Fibroblast of gingiva (primary cell): ENCODE measurements at places on chromosomes 16 and 17.

DNA sequence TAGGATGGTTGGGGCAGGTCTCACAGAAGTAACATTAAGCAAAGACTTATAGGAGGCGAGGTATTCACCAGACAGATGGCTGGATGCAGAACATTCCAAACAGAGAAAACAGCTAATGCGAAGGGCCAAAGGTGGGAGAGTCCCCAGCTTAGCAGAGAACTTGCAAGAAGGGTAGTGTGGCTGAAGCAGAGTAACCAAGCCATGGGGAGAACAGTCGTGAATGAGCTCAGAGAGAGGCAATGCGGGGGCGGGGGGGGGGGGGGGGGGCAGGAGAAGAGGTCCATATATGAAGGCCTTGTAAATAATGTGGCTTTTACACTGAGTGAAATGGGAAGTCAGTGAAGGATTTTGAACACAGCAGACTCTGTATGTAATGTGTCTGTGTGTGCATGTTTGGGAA, 81.3 kb downstream of the SMG6 start:
- no peak for DNase-seq

DNA sequence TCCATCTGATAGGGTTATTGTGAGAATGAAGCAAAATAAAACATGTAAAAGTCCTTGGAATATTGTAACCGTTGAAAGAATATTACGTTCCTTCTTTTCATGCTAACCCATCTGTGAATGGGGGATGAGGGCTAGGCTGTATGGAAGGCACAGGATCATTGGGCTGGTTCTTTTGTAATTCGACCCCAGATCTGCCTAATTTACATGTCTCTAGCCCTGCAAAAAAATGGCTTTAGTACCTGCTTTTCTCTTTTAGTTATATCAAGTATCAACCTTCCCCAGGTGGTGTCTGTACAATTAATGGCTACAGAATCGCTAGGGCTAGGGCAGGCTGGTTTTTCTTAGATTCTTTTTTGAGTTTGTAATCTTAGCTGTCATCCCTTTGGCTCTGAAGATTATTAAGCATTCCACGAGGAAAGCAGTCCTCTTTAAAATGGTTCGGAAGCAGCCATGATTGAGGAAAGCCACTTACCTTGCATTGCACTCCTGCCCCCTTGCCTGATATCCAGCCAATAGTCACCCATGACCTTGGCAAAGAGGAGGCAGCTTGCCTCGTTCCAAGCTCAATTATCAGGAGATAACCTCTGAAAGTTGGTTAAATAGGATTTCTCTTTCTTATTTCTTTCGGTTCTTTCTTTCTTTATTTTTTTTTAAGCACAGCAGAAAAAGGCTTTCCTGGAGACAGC, 153.9 kb upstream of the ZKSCAN2 start:
- no peak for DNase-seq

DNA sequence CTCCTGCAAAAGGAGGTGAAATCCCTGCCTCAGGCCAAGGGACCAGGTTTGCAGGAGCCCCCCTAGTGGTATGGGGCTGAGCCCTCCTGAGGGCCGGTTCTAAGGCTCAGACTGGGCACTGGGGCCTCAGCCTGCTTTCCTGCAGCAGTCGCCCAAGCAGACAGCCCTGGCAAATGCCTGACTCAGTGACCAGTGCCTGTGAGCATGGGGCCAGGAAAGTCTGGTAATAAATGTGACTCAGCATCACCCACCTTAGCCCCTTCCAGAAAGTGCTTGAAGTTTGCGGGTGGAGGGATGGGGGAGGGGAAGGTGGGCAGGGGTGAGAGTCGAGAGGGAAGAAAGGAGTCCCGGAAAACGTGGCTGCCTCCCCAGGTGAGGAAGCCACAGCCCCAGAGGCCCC, 2.1 kb downstream of the MC1R start:
- DNase-seq: no peak

DNA sequence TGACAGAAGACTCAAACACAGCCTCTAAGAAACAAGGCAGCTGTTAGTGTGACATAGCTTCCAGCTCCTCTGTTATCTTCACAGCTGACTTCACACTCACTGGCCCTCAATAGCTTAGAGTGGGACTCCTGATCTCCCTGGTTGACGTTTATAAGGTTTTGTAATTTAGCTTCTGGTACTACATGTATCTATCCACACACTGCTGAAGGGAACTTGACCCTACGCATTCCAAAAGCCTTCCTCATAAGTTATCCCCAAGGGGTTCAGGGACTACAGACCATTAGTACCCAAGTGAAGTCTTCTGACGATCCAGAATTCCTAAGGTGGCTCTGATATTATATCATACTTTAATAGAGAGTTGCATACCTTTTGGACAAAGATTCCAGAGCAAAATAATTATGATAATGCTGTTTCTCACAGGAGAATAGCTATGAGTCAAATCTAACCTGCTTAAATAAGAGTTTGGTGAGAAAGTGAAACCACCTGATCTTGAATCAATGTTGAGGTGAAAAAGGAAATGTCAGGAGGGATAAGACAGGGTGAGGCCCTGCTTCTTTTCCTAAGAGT, 14.5 kb downstream of the ACACA start:
- DNase-seq: peak; percentile 76

GRCh38 chr17:40346765-40347158, 17.8 kb downstream of the GJD3 start:
- DNase-seq: no peak

DNA sequence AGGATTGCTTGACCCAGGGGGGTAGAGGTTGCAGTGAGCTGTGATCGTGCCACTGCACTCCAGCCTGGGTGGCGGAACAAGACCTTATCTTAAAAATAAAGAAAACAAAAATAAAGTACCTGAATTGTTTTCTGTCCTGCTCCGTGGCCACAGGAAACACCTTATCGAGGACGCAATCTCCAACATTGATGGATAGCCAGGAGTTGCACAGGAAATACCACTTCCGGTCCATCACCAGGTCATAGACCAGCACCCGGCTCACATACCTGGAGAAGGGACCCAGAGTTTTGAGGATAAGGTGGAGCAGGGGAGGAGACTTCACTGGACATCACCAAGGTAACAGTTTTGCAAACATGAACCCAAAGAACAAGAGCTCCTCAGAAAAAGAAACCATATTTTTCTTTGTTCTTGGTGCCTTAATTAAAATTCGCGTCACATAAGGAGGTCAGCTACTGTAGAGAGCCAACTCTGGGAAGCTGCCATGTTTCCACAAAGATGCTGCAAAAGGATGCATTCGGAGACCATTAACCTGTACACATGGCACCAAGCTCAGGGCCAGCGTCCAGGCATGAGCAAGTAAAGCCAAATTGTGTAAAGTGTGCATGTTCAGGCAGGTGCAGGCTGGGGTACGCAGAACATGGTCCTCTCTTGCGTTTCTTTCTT, 55.6 kb upstream of the GCSH start:
- no peak for DNase-seq

DNA sequence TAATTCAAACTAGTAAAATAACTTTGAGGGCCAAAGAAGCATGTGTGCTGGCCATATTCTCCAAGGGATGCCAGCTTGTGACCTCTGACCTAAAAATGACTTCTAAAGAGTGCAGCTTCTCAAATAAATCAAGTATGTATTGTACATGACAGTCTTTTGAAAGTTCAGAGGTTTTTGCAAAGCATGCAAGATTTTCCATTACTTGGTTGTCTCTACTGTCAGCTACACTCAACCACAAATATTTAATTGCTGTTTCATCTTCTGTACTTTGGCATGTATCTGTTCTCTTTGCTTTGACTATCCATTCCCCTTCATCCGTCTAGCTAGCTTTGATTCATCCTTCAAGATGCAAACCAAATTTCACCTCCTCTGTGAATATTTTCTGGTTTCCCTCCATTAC, 121.9 kb upstream of the HS3ST2 start:
- peak; percentile 72 for DNase-seq

DNA sequence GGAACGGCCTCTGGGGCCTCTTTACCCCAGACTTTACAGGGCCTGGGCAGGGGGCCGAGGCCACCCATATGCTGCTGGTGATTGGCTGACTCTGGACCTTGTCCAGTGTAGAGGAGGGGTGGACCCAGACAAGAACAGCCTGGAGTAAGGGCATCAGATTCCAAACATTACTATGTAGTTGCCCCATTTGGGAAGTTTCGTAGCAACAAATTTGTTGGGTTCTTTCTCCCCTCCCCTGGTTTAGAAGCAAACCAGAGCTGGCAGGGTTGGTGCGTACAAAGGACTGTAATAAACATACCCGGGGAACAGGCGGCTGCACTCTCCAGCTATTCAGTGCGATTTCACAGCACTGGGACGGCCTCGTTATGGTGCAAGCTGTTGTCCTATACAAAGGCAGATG, 145.5 kb downstream of the NTN1 start:
- DNase-seq: no peak

- DNase-seq: no peak
Observed at GRCh38 chr16:73565263-73565662, 517.3 kb upstream of the ZFHX3 start.

GRCh38 chr16:27316038-27316680, 2.4 kb downstream of the IL4R start:
- no peak for DNase-seq

DNA sequence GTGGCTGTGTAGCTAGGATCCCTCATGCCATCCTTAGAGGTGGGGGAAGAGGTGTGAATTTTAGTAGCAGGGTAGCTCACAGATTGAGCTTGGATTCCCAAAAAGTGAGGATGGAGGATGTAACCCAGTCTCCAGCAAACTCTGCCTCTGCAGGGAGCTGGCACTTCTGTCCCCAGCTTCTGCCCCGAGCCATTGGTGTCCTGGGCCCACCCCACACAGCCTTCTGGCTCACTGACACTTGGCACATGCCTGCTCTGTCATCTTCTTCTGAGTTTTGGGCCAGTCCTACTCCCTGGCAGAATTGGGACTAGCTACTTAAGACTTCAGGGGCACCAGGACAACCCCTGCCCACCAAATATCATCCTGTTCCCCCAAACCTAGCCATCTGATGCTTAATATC, 2.3 kb downstream of the CACNG5 start:
- DNase-seq: no peak

GRCh38 chr17:66540131-66540781, 237.8 kb downstream of the PRKCA start:
- peak; percentile 74 for DNase-seq

DNA sequence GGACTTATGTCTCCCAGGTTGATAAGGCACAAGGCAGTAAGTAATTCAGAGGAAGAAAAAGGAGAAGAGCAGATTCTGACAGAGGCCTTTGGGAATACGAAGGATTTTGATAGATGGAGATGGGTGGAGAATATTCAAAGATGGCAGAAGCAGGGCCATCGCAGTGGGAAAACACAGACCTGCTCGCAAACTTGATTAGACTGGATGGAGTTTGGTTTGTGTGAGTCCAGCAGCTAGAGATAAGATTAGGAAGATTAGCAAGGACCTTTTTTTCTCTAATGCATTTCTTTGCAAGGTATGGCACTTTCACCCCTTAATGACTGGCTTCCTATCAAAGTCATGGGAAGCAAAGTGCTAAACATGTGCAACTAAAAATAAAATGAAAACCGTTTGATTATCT, 196.7 kb downstream of the FTO start:
- DNase-seq: no peak

DNA sequence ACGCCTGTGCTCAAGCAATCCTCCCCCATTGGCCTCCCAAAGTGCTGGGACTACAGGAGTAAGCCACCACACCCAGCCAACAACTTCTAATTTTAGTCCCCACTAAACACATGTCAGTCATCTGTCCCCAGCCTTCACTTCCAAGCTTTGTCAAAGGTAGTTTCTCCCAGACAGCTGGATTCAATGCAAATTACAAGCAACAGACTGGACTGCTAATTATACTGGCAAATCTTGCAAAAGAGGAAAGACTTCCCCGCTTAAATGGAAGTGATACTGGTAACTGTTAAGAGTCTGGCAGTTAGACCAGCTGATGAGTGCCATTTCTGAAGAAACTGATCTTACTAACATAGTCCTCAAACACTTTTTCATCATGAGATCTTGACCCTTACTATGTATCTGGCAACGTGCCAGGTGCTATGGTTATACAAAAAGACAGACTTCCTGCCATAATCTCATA, 8.2 kb upstream of the GGA2 start:
- no peak for DNase-seq

- no peak for DNase-seq
Observed at GRCh38 chr16:13554005-13554404, 365.9 kb upstream of the ERCC4 start.

- DNase-seq: no peak
Observed at GRCh38 chr16:84124257-84125073, 7.7 kb upstream of the MBTPS1 start.

DNA sequence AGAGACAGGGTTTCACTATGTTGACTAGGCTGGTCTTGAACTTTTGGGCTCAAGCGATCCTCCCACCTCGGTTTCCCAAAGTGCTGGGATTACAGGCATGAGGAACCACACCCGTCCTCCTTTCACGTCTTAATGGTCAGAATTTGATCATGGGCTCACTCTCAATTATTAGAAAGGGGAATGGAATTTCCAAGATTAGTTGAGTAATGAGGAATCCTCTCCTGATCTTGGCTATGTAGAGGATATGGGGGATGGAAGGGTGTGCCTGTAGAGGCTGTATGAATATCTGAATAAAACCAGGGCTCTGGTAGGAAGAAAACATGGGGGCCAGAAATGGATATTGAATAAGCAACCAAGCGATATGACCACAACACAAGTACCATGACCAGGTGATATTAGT, 25.9 kb upstream of the SMURF2 start:
- no peak for DNase-seq

DNA sequence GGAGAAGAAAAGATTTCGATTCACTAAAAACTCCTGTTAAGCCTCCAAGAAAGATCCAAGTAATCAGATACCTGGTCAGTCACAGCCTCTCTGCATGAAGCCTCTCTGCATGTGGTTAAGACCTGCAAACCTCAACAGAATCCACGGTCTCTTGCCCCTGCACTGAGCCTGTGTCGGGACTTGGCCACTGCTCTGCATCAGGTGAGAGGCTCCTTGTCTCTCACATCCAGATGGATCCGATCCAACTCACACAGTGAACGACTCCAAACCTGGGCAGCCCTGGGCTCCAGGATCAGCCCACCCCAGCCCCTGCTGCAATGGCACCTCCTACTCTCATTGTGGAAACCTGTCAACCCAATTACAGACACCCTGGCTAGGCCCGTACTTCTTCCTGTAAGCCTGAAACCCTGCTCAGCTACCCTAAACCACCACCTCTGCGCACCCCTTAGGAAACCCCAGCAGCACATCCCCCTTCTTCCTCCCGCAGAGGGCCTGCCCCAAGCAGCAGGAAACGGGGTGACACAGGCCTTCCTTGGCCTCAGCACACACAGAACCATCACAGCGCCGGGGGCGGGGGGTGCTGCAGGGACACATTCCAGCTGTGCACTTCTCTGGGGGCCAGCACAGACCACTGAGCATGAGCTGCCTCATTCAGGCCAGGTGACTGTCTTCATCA, 129.5 kb downstream of the ANKRD11 start:
- no peak for DNase-seq

DNA sequence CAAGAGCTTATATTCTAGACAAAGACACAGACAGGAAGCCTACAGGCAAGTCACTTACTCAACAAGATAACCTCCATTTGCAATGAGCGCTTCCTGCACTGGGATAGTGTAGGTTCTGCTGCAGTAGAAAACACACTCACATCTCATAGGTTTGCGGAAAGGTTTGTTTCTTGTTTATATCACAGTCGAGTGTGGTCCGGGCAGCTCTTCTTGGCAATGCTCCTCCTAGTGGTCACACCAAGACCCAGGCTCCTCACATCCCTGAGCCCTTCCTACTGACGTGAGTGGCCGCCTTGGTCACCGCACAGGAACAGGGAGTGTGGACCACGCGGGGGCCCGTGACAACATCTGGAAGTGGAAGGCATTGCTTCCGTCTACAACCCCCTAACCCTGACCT, 48.0 kb upstream of the RBFOX3 start:
- DNase-seq: no peak
